ENCODE measurements at places on chromosomes 4 and X.

GRCh38 chr4:41514766-41515481 lies 23.0 kb upstream of the LIMCH1 start:
- no peaks in the 10 kb centered on the region for H3K4me1 ChIP-seq
- no peak overlapping the region for H3K27ac ChIP-seq
- H3K4me3 ChIP-seq = no peak overlapping the region
- H3K36me3 ChIP-seq = no peaks in the 10 kb centered on the region
- DNase-seq = no peak

DNA sequence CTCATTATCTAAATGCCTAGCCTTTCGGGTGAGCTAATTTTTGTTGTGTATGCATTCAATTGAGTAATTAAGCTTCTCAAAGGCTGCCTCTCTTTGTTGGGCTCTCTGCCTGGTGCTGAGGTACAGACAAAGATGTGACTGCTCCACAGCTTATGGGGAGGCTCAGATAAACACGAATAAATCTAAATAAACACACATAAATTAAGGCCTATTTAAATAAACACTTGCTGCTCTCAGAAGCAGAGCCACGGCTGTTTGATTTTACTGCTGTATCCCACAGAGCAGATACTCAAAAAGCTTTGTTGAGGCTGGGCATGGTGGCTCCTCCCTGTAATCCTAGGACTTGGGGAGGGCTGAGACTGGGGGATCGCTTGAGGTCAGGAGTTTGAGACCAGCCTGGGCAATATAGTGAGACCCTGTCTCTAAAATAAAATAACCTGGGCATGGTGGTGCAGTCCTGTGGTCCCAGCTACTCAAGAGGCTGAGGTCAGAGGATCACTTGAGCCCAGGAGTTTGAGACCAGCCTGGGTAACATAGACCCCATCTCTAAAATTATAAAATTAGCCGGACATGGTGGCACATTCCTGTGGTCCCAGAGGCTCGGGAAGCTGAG lies 8.4 kb upstream of the CD99 start:
- H3K27me3 ChIP-seq = peaks cover 9% of the 10 kb centered on the region
- H3K27ac ChIP-seq = no peak overlapping the region
- DNase-seq = peak; percentile 5
- H3K4me1 ChIP-seq = no peaks in the 10 kb centered on the region
- no peaks in the 10 kb centered on the region for H3K36me3 ChIP-seq

GRCh38 chrX:10126044-10126443 lies 30.7 kb upstream of the CLCN4 start:
- H3K27ac ChIP-seq = no peak overlapping the region
- no peaks in the 10 kb centered on the region for H3K27me3 ChIP-seq
- H3K4me3 ChIP-seq = no peak overlapping the region
- H3K36me3 ChIP-seq = peaks cover 14% of the 10 kb centered on the region
- H3K4me1 ChIP-seq = peaks cover 4% of the 10 kb centered on the region

- no peaks in the 10 kb centered on the region for H3K27me3 ChIP-seq
- DNase-seq = peak; percentile 77
- peak overlapping the region; percentile 85 for H3K27ac ChIP-seq
- H3K36me3 ChIP-seq = no peaks in the 10 kb centered on the region
- H3K4me1 ChIP-seq = peaks cover 19% of the 10 kb centered on the region
These were observed 29.4 kb upstream of the RBMX start for GRCh38 chrX:136909706-136910564.

- H3K27me3 ChIP-seq = no peaks in the 10 kb centered on the region
- peaks cover 48% of the 10 kb centered on the region for H3K36me3 ChIP-seq
- peak overlapping the region; percentile 97 for H3K27ac ChIP-seq
These were observed 609 bp upstream of the SLC25A6 start for GRCh38 chrX:1392376-1393068.

DNA sequence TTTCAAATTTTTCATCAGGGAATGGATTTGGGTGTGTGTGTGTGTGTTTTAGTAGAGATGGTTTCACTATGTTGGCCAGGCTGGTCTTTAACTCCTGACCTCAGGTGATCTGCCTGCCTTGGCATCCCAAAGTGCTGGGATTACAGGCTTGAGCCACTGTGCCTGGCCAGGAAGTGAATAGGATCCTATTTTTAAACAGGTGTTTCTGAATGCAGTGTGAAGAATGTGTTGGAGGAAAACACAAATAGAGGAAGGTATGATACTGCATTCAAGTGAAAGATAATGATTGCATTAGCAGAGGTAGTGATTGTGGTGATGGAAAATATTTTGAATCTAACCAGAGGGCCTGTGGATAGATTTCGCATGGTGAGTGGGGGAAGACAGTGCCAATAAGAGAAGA lies 189.6 kb downstream of the TENM3 start:
- DNase-seq = no peak
- no peaks in the 10 kb centered on the region for H3K27me3 ChIP-seq
- no peak overlapping the region for H3K4me3 ChIP-seq
- no peaks in the 10 kb centered on the region for H3K4me1 ChIP-seq
- H3K36me3 ChIP-seq = no peaks in the 10 kb centered on the region

- peak overlapping the region; percentile 33 for H3K4me3 ChIP-seq
- DNase-seq = peak; percentile 35
- no peaks in the 10 kb centered on the region for H3K36me3 ChIP-seq
These were observed 89.3 kb upstream of the MAML3 start for GRCh38 chr4:140243278-140243753.

GRCh38 chr4:95155759-95156451 lies 392.9 kb downstream of the UNC5C start:
- peak overlapping the region; percentile 85 for H3K27ac ChIP-seq
- no peak for DNase-seq
- peak overlapping the region; percentile 34 for H3K4me3 ChIP-seq
- peaks cover 4% of the 10 kb centered on the region for H3K36me3 ChIP-seq
- peaks cover 12% of the 10 kb centered on the region for H3K27me3 ChIP-seq
- H3K4me1 ChIP-seq = peaks cover 38% of the 10 kb centered on the region

GRCh38 chr4:151624626-151625565 lies 135.9 kb downstream of the GATB start:
- no peak overlapping the region for H3K4me3 ChIP-seq
- no peak for DNase-seq
- no peaks in the 10 kb centered on the region for H3K36me3 ChIP-seq
- H3K4me1 ChIP-seq = no peaks in the 10 kb centered on the region

Measured in activated naive CD4-positive, alpha-beta T cell treated with anti-CD3 and anti-CD28 coated beads, Interleukin-2, amount 10 ng/mL, durations not matched to agents 7 days and 5 days (primary cell).